ENCODE measurements at places on chromosomes 3 and 15. TPM values are rescaled to one million over a fixed set of nuclear protein-coding genes. Genes with fewer than 3 reads are reported as not detected.

DNA sequence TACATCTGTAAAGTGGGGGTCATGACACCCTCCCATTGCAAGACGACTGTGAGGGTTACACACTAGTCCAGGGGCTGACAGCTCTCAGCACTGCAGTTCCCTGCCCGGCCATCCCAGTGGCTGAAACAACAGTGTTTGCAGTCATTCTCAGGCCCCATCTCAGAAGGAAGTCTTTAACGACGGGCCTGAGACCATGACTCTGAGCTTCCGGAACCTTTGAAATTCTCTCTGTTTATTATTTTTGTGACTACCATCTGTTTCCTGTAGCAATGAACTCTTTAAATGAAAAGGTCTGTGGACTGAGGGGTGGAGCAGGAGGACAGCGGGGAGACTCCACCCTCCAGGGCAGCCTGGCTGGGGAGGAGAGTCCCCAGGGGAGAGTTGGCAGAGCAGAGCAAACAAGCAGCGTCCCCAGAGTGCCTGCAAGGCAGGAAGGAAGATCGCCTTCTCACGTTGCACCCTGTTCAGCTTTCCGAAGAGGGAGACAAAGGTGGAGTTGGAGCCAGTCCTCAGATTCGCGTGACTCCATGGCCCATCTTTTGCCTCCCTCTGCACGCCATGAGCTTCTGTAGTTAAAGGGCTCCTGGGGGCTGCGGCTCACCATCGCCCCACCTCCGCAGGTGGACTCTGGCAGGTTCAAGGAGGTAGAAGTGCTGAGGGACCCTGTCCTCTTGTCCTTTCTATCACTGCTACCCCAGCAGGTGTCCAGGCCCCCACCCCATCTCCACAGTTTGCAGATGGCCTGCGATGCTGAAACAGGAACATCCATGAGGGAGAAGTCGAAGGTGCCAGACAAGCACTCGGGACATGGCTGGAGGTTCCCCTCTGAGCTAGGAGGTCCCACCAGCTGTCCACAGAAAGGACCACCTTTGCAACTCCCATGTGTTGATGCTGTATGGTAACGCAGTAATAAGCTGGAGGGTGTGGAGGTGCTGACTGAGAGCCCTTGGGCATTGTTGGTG is 525.8 kb upstream of the PROK2 start:
- DNase-seq = no peak

GRCh38 chr3:152174876-152175527 is 93.7 kb upstream of the MBNL1 start:
- no peak for DNase-seq

DNA sequence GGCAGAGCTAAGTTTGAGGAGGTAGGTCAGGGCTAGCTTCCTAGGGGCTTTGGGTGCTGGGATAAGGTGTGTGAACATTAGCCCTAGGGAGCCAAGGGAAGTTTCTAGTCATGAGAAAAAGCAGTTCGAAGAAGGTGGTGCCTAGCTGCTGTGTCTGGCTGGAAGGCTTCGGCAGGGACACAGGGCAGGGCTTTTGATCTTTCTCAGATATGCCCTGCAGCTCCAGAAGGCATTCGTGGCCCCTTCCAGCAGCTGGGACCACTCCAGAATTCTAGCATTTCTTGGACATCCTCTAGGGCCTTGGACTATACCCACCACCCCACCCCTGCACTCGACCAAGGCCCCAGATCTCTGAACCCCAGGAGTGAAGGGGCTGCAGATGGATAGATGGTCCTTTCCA is 88.6 kb downstream of the TOP2B start:
- DNase-seq = no peak

P2RY14 gene
- total RNA-seq = 0.18 TPM

CA12 gene
- total RNA-seq = 0.46 TPM

CACNA1D gene
- total RNA-seq = 7.7 TPM

DNA sequence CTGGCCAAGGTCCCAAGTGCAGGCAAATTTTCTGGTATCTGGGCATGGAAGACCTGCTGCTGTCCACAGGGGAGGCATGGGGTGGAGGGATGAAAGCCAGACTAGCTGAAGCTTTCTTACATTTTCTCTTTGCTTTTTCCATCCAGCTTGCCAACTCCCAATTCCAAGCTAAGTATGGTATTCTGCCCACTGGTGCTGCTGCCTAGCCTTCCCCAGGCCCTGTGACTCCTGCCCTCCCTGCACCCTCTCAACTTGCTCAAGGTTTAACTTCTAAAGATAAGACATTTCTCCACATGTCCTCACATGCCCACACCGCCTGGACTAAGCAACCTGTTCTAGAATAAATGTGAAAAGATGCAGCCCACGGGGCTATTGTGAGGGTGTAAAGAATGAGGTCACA is 59.5 kb upstream of the HACD2 start:
- no peak for DNase-seq

DNA sequence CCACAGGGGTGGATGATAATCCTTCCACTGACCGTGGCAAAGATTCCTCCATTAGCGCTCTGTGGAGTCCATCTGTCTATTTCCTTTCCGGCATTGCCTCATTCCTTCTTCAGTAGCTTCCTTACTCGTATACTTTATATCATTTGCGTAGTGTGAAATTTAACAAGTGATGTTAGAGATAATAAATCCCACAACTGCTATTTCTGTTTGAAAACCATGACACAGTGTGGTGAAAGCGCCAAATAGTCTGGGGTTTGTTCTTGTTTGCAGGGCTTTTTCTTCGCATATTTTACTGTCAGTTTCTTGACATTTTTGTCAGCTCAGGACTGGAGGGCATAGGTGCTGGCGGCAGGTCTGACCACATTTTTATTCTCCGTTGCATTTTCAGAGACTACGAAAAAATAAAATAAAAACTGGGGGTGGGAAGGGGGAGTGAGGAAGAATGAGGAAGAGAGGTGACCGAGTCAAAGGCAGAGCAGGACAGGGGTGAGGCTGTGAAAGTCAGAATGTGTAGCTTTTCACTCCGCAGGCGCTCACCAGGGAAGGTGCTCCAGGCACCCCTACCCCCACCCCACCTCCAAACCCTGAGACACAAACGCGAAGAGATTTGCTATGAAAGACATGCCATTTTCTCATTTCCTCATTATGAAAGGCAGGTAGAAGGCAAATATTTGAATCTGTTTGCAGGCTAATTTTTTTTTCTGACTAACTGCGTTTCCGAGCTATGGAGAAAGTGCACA is 965.0 kb downstream of the MCTP2 start:
- no peak for DNase-seq

IGSF11 gene
- total RNA-seq = not detected

MED12L gene
- 7.1 TPM for total RNA-seq

- no peak for DNase-seq
Measured at GRCh38 chr15:34334672-34335071, 2.9 kb downstream of the SLC12A6 start.

DNA sequence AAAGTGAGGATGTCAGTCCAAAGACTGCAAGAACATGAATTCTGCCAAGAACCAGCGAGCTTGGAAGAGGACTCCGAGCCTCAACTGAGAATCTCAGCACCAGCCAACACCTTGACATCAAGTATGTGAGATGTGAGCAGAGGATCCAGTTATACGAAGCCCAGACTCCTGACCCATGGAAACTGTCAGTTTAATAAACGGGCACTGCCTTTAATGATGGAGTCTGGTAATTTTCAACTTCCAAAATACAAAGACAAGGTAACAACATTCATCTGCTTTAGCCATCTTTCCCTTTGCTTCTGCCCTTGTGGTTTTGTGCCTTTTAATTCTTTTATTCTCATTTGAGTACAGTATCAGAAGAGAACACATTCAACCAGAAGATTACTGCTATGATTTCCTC is 211.9 kb downstream of the ULK4 start:
- no peak for DNase-seq

- no peak for DNase-seq
Measured at GRCh38 chr3:58897646-58898045, 152.2 kb downstream of the CFAP20DC start.

ZDHHC19 gene
- not detected for total RNA-seq

DNA sequence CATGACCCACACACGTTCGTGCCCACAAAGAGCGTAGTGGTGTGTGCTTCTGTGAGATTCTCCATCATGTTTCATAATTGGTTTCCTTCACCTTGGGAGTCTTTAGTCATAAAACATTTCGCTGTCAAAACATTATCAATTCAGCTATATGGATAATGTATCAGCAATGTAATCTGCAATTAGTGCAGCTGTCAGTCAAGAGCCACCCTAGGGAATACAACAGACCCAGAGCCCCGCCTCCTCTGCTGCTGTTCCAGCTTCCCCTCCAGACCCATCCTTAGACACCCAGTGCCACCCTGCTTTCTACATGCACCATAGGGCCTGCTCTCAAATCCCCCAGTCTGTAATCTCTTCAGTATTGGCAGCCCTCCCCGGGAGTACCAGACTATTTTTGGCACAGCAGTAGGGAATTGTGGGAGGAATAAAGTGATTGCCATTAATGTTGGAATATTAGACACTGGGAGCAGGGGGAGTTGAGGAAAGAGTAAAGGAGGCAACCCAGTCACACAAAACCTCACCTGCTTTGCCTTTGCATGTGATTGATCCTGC is 31.5 kb upstream of the C3orf80 start:
- no peak for DNase-seq

- DNase-seq = no peak
Measured at GRCh38 chr15:60937278-60937677, 291.8 kb downstream of the RORA start.

DNA sequence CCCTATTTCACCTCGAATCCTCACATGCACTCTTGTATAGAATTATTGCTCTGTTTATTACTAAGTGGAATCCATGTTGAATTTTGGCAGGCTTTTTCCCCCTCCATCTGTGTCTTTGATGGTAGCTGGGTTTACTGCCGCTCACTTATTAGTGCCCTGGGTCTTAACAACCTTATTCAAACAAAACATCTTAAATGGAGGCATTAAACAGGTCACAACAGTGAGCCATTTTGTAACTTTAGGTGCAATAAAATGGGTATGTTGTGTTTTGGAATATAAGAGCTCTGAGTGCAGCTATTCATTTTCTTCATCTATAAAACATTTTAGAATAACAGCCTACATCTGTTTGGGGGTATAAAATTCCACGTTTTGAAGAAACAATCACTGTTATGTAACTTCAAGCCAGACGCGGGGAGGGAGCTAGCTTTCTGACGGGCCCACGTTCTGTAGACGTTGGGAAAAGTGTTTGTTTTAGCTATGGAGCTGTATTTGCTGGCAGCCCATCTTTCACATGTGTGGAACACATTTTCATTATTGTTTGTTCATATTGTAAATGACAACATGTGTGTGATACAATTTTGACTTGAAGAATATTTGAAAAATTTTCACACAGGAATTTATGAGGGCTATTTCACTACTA is 122.0 kb downstream of the SLC25A26 start:
- DNase-seq = no peak

MESP2 gene
- total RNA-seq = 0.41 TPM

DNA sequence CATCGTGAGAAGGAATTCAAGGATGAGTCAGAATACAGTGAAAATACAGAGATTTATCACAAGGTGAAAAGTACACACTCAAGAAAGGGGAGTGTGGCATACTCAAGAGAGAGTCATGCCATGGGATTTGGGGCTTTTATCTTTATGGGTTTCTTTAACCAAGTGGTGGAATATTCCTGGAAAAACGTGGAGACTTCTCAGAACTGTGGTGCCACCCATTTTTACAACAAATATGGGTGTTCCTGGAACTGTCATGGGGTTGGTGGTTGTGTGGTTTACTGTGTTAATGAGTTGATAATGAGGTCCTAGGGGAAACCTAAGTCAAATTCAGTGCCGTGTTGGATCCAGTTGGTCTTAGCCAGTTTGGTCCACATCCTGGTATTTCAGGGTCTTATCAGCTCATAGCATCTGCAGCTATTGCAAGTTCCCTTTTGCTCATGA is 497.2 kb downstream of the GABRG3 start:
- DNase-seq = no peak

GRCh38 chr3:164113371-164114332 is 964.6 kb downstream of the SI start:
- DNase-seq = no peak

- peak; percentile 51 for DNase-seq
Measured at GRCh38 chr15:50353975-50354837, 792 bp downstream of the GABPB1 start.

DNA sequence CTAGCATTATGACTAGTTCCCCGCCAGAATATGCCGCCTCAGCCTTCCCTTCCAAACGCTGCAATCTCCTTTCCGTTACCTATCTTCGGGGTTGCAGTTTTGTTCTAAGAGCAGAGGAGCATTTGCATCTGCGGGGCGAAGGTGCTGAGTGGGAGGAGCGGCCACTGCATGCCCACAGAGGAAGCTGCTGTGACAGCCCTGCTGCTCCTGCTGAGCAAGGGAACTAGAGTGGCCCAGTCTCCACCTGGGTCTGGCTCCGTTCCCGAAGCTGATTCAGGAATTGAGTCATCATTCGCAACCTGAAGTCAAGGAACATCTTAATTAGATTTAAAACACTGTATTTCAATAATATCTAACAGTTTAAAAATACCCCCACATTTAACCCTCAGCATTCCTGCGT is 98.2 kb upstream of the TJP1 start:
- DNase-seq = no peak

CHAC1 gene
- 4.5 TPM for total RNA-seq

- no peak for DNase-seq
Measured at GRCh38 chr15:99718421-99718820, 14.8 kb downstream of the LYSMD4 start.

GRK7 gene
- not detected for total RNA-seq

GRCh38 chr3:139444446-139444845 is 31.9 kb downstream of the RBP2 start:
- no peak for DNase-seq

DNA sequence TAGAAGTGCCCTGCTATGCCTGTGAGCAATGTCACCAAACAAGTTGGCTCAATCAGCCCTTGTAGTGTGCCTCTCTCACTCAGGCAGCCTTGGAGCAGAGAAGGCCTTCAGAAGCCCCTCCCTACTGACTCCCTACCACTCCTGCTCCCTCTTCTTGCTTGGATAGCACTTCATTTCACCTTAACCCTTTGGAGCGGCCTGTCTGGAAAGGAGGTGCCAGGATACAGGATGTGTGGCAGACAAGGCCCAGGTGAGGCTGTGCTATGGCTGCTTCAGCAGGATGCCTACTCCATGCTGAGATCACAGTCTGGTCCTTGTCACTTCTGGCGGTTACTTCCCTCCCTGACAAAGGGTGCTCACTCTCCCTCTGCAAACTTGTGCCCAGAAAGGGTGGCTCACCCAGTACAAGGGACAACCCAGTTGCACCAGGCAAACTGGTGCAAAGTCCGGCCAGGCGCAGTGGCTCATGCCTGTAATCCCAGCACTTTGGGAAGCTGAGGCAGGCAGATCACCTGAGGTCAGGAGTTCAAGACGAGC is 1.1 kb downstream of the MON1A start:
- no peak for DNase-seq

ACSBG1 gene
- 0.64 TPM for total RNA-seq

Measured in activated T-helper 2 cell treated with anti-CD3 and anti-CD28 coated beads, Interferon-gamma antibody, Interleukin-2, Interleukin-4, amounts not matched to agents 10 μg/mL and 5 μg/mL and 100 μg/mL, durations not matched to agents 14 hours and 24 hours and 36 hours (primary cell).